ENCODE measurements at places on chromosomes 7 and 10.

GRCh38 chr7:139358541-139359365 is 941 bp upstream of the LUC7L2 start:
- peaks cover 11% of the 10 kb centered on the region for H3K36me3 ChIP-seq
- DNase-seq = peak; percentile 83
- peak overlapping the region; percentile 90 for H3K27ac ChIP-seq
- H3K4me1 ChIP-seq = peaks cover 34% of the 10 kb centered on the region
- H3K4me3 ChIP-seq = peak overlapping the region; percentile 87
- H3K27me3 ChIP-seq = no peaks in the 10 kb centered on the region

GRCh38 chr10:7192061-7192460 is 218.8 kb downstream of the SFMBT2 start:
- H3K4me1 ChIP-seq = peaks cover 10% of the 10 kb centered on the region
- no peak for DNase-seq
- no peak overlapping the region for H3K4me3 ChIP-seq

DNA sequence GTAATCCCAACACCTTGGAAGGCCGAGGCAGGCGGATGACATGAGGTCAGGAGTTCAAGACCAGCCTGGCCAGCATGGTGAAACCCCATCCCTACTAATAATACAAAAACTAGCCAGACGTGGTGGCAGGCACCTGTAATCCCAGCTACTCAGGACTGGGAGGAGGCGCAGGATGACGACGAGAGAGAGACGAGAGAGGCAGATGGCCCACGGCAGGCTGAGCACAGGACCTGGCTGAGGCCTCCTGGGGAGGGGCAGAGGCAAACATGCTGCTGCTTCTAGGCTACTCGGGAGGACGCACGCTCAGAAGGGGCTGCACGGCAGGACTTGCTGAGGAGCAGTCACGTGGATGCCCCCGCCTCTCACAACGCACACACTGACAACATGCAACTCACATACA is 22.4 kb downstream of the DIP2C start:
- H3K36me3 ChIP-seq = no peaks in the 10 kb centered on the region
- H3K27me3 ChIP-seq = no peaks in the 10 kb centered on the region
- H3K27ac ChIP-seq = no peak overlapping the region

DNA sequence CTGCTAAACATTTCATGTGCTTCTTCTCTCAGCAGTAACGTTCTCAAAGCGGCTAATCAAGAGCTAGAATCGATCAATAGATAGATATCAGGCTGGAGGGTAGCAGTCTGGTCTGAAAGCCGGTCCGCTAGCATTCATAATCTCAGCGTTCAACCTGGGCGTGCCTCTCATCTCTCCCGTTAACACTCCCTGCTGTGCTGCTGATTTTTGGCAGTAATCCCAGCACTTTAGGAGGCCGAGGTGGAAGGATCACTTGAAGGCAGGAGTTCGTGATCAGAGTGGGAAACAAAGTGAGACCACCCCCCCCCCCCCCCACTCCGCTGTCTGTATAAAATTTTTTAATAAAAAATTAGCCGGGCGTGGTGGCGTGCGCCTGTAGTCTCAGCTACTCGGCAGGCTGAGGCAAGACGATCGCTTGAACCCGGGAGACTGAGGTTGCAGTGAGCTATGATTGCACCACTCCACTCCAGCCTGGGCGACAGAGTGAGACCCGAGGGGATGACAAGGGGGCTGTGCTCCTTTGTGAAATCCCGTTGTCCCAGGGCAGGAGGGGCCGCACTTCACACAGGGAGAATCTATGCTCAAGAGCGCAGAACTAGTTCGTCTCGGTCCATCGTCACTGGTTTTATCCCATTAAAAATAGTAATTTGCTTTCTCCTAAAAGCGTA is 624 bp upstream of the CEP55 start:
- no peaks in the 10 kb centered on the region for H3K27me3 ChIP-seq
- H3K4me3 ChIP-seq = peak overlapping the region; percentile 78
- DNase-seq = no peak
- H3K4me1 ChIP-seq = peaks cover 20% of the 10 kb centered on the region
- no peak overlapping the region for H3K27ac ChIP-seq
- H3K36me3 ChIP-seq = no peaks in the 10 kb centered on the region

- no peaks in the 10 kb centered on the region for H3K27me3 ChIP-seq
- no peak for DNase-seq
- no peak overlapping the region for H3K4me3 ChIP-seq
- H3K36me3 ChIP-seq = no peaks in the 10 kb centered on the region
Measured at GRCh38 chr10:76397181-76398042, 966.0 kb downstream of the LRMDA start.

- H3K27ac ChIP-seq = no peak overlapping the region
- no peaks in the 10 kb centered on the region for H3K36me3 ChIP-seq
- no peaks in the 10 kb centered on the region for H3K4me1 ChIP-seq
- no peak overlapping the region for H3K4me3 ChIP-seq
- H3K27me3 ChIP-seq = no peaks in the 10 kb centered on the region
- DNase-seq = no peak
Measured at GRCh38 chr7:96408881-96409280, 87.0 kb upstream of the SLC25A13 start.

- H3K27ac ChIP-seq = no peak overlapping the region
- H3K36me3 ChIP-seq = no peaks in the 10 kb centered on the region
- no peak overlapping the region for H3K4me3 ChIP-seq
- H3K4me1 ChIP-seq = no peaks in the 10 kb centered on the region
- DNase-seq = no peak
Measured at GRCh38 chr7:41190581-41190980, 512.3 kb downstream of the INHBA start.

- peaks cover 13% of the 10 kb centered on the region for H3K4me1 ChIP-seq
- no peak for DNase-seq
- no peaks in the 10 kb centered on the region for H3K27me3 ChIP-seq
- H3K36me3 ChIP-seq = no peaks in the 10 kb centered on the region
Measured at GRCh38 chr7:37356911-37357636, 91.6 kb downstream of the ELMO1 start.

- H3K4me3 ChIP-seq = no peak overlapping the region
- H3K27ac ChIP-seq = no peak overlapping the region
- no peak for DNase-seq
- H3K4me1 ChIP-seq = no peaks in the 10 kb centered on the region
- H3K36me3 ChIP-seq = no peaks in the 10 kb centered on the region
Measured at GRCh38 chr7:19009241-19009935, 108.0 kb downstream of the TWIST1 start.

DNA sequence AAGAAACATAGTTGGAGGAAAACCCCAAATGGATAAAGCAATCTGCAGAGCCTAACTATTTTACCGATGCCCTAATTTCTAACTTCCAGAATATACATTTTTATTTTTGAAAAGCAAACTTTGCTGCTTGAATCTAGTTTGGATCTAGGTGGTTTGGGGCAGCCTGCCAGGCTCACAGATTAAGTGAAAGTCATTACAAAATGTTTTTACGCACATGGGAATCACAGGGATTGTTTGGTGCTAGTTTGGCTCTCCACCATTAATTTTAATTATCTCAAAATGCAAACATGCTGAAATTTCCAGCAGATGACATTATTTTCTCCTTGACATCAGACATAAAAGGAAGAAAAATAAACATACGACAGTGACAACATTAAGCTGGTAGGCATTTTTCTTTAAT is 166.7 kb upstream of the INHBA start:
- H3K4me3 ChIP-seq = no peak overlapping the region
- no peaks in the 10 kb centered on the region for H3K4me1 ChIP-seq
- no peak overlapping the region for H3K27ac ChIP-seq
- peaks cover 3% of the 10 kb centered on the region for H3K27me3 ChIP-seq
- no peaks in the 10 kb centered on the region for H3K36me3 ChIP-seq

- H3K4me3 ChIP-seq = no peak overlapping the region
- no peak overlapping the region for H3K27ac ChIP-seq
- peaks cover 27% of the 10 kb centered on the region for H3K4me1 ChIP-seq
- H3K27me3 ChIP-seq = no peaks in the 10 kb centered on the region
- DNase-seq = no peak
Measured at GRCh38 chr10:50360077-50360850, 108.9 kb upstream of the ASAH2 start.

- H3K4me1 ChIP-seq = no peaks in the 10 kb centered on the region
- H3K4me3 ChIP-seq = no peak overlapping the region
- H3K36me3 ChIP-seq = no peaks in the 10 kb centered on the region
- DNase-seq = no peak
- no peaks in the 10 kb centered on the region for H3K27me3 ChIP-seq
- no peak overlapping the region for H3K27ac ChIP-seq
Measured at GRCh38 chr7:101378751-101379174, 16.1 kb downstream of the COL26A1 start.

DNA sequence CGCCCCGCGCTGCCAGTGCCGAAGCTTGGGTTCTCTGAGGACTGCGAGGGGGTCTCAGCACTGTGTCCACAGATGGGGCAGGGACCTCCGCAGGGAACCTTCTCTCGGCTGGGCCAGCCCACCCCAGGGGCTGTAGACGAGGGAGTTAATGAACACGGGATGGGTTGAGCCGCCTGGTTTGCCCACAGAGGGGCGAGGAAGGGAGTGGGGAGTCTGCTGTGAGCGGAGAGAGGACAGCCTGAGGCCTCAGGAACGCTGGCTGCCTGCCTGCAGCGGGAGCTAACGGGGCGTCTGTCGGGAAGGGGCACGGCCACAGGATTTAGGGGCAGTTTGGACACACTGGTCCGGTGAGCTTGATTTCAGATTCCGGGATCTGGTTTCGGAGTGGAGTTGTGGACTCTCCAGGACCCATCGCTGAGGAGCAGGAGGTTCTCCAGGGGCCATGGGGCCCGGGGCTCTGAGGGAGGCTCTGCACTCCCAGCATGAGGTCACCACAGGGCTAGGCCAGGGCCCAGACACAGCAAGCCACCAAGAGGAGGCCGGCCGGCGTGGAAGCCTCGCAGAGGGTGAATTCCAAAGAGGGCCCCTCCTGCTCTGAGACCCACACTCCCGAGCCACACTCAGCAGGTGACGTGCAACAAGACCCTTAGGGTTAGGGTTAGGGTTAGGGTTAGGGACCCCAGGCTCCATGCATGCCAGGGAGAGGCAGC is 19.0 kb upstream of the FAM20C start:
- H3K27ac ChIP-seq = no peak overlapping the region
- H3K36me3 ChIP-seq = no peaks in the 10 kb centered on the region
- no peaks in the 10 kb centered on the region for H3K27me3 ChIP-seq
- no peaks in the 10 kb centered on the region for H3K4me1 ChIP-seq
- no peak for DNase-seq

GRCh38 chr10:86389441-86390193 is 23.0 kb upstream of the GRID1 start:
- H3K4me1 ChIP-seq = peaks cover 38% of the 10 kb centered on the region
- H3K27me3 ChIP-seq = no peaks in the 10 kb centered on the region
- H3K36me3 ChIP-seq = no peaks in the 10 kb centered on the region
- no peak for DNase-seq
- H3K4me3 ChIP-seq = no peak overlapping the region

DNA sequence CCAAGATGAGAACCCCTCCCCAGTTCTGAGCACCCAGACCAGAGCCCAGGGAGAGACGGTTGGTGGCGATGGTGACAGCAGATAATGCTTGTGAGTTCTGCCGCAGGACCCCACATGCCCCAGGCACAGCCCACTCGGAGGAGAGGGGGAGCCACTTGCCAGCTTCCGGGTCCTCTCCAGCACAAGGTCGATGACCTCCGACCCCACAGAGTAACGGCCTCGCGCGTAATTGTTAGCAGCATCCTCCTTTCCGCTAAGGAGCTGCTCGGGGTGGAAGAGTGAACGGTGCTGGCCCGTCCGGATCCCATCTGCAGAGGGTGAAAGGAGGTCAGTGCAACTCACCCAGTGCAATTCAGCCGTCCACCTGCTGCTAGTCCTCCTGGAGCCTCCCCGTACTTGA is 9.5 kb downstream of the TUBAL3 start:
- H3K27me3 ChIP-seq = 0 out of 2 replicates have a peak, but pooled peaks cover 3% of the 10 kb centered on the region
- DNase-seq = no peak

- no peaks in the 10 kb centered on the region for H3K27me3 ChIP-seq
- peaks cover 39% of the 10 kb centered on the region for H3K36me3 ChIP-seq
- H3K4me3 ChIP-seq = no peak overlapping the region
- DNase-seq = no peak
- H3K4me1 ChIP-seq = peaks cover 20% of the 10 kb centered on the region
- no peak overlapping the region for H3K27ac ChIP-seq
Measured at GRCh38 chr7:158662610-158663427, 41.8 kb downstream of the NCAPG2 start.

DNA sequence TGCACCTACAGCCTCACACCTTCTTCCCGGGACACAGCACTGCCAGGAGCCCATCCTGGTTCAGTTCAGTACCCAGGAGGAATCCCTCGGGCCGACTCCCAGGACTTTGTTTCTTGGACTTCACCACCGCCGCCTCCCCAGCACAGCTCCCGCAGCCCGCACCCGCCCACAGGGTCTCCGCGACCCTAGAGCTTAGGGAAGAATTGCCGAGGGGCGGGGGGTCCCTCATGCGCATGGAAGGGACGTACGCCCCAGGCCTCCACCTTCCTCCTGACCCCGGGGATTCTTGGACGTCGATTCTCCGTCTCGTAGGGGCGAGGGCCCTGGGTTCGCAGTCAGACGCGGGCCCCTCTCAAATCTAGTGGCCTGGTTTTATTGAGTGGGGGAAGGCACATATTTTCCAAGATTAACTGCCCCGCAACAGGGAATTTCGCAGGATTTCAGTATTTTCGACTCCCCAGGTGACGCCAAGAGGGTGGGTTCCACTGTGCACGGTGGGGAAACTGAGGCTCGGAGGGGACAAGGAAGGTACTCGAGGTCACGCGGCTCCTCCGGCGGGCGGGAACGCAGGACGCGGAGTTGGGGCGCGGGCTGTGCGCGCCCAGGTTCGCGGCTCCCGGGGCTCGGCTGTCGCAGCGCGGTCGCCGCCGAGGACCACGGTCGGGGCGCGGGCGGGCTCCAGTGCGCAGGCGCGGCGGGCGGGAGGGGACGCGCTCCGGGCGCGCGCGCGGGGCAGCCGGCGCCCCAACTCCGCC is at the start of gene ADCY1:
ADCY1 (plus strand) TSS at position 708 of the 755 bp plus-strand sequence. CDS start 176 bp downstream, outside the sequence.
- no peaks in the 10 kb centered on the region for H3K27me3 ChIP-seq
- H3K4me3 ChIP-seq = no peak within 1 kb of the TSS
- H3K27ac ChIP-seq = no peak within 1 kb of the TSS

DNA sequence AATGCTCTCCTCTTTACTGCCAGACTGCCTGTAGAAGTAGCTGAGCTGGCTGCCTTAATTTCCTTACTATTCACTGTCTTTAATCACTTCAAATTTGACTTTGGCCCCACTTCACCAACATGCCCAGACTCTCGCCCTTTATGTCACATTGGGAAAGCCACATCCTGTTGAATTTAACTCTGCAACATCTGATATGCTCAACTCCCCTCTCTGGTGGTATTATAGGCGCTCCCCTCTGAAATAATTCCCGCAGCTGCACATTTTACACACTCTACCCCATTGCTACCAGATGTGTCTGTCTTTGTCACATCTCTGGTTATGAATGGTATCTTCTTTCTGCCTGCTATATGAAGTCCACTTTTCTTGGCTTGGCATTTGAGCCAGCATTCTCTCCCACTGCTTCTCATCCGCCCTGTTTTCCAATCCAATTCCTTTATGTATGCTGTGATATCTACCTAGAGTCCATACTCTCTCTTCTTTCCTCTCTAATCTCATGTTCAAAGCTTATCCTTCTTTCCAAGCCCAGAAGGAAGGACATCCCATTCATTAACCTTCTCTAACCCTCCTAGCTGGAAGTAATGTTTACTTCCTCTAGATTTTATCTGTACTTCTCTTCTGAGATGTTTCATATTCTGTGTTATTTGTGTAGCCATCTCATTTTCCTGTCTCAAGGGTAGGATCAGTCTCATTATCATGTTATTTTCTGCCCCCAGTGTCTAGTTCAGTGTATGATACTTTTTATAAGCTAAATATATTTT is 134.5 kb downstream of the ST7 start:
- no peak overlapping the region for H3K27ac ChIP-seq
- no peaks in the 10 kb centered on the region for H3K36me3 ChIP-seq
- peak; percentile 14 for DNase-seq
- H3K27me3 ChIP-seq = no peaks in the 10 kb centered on the region
- no peak overlapping the region for H3K4me3 ChIP-seq
